Nephron progenitor cell (in vitro differentiated cells): ENCODE measurements at places on chromosomes 2 and 18.

GRCh38 chr2:2332381-2332780, 1.3 kb upstream of the MYT1L start:
- DNase-seq, result no peak

GRCh38 chr2:194363295-194363694, 1293.7 kb upstream of the SLC39A10 start:
- DNase-seq, result no peak

GRCh38 chr2:16151281-16151570, 210.9 kb downstream of the MYCN start:
- DNase-seq, result no peak

DNA sequence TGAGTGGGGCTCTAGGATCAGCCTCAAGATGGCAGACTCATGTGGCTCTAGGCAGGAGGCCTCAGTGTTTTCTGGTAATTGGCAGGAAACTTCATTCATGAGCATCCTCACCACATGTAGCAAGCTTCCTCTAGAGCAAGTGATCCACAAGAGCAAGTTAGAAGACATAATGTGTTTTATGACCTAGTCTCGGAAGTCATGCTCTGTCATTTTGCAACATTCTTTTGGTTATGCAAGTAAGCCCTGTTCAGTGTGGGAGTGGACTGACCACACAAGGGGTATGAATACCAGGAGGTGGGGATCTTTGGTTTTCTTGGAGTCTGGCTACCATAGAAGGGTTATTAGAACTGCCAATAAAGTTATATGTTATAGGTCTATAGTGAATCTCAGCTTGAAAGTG, 66.8 kb upstream of the STK39 start:
- DNase-seq, result no peak

DNA sequence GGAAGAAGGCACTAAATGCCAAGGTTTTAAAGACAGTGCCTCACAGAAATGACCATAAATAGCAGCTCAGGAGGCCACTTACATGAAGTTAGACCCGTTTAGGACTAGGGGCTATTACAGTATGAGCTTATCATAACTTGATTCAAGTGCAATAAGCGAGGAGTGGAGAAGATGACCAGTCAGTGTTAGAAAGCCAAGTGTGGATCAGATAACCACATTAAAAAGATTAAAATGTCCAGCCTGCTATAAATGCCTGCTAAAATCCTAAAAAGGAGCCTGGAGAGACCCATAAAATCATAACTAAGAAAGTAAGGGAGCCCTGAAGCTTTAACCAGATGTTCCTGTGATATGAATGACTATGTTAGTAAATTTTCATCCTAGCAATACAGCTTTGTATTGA, 117.5 kb upstream of the ZNF521 start:
- DNase-seq, result no peak

DNA sequence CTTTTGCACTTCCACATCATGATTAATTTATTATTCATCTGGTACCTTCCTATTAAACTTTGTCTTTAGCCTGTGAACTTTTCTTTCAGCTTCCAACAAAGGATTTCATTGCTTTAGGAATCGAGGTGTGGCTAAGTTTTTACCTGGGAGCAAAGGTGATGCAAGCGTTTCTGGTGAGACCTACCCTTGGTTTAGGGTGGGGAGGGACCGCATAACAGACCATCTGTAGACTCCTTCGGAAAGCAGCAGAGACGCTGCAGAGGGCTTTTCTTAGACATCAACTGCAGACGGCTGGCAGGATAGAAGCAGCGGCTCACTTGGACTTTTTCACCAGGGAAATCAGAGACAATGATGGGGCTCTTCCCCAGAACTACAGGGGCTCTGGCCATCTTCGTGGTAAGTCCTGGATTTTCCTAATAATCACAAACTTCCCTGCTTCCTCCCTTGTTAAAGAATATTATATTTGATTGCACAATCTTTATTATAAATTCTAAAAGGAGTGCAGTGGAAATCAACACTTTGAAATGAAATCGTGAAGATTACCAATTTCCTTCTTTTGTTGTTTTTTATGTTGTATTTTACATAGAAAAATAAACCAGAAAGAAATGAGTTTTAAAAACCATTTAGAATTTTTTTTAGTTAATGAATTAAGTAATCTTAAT, at the start of gene DSG3:
DSG3 (plus strand) TSS at position 212 of the 662 bp plus-strand sequence; CDS start at position 349, 137 bp downstream.
- no peak for DNase-seq

GRCh38 chr2:78070693-78071092, 548.5 kb upstream of the LRRTM4 start:
- DNase-seq, result no peak

GRCh38 chr2:14720319-14720718, 87.8 kb downstream of the LRATD1 start:
- no peak for DNase-seq

DNA sequence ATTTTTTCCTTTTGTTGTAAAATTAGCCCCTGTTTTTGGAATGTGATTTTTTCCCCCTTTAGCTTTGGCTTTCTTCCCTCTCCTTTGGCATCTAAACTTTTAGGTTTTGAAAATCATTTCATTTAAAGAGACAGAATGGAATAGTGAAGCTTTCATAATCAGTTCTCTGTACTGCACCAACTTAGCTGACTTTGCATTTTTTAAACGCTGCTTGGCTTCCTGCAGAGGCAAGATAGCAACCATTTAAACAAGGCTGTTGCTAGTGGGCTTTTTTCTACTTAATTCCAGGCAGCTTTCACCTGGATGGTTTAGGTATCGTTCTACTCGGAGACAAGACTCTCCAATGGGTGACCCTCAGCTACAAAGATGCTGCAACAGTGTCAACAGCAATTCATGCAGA, 267.9 kb upstream of the PKDCC start:
- no peak for DNase-seq

DNA sequence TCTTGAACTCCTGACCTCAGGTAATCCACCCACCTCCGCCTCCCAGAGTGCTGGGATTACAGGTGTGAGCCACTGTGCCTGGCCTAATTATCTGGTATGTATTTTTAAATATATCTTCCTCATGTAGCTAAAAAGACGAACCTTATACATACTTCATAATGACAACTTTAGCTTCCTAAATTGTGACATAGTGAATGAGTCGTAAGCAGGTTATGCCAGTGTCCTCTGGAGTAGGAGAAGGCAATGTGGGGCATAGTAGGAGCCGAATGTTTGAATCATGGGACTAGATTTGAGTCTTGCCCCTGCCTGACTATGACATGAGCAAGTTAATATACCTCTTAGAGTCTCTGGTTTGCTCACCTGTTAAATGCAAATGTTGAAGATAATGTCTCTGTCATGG, 95.8 kb upstream of the FOSL2 start:
- DNase-seq, result no peak

- no peak for DNase-seq
Observed at GRCh38 chr2:191748528-191749180, 70.7 kb downstream of the NABP1 start.

- DNase-seq, result no peak
Observed at GRCh38 chr2:25201265-25201664, 32.9 kb upstream of the POMC start.

GRCh38 chr2:10413991-10414451, 34.1 kb downstream of the ODC1 start:
- no peak for DNase-seq

DNA sequence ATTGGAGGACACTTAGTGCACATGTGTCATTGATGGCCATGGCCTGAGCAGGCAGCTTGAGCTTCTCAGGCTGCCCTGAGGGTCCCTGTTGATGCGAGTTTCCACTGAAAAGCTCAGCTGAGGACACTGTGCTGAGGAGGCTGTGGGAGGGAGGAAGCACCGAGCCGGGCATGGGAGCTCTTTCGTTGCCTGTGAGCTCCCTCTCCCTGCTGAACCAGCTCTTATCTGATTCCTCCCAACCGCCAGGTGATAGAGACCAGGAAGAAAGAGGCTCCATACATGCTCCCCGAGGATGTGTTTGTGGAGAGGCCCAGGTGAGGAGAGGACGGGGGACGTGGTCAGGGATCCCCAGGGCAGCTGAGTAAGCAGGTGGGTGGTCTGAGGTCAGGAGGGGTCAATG, 27.3 kb downstream of the POMC start:
- no peak for DNase-seq

DNA sequence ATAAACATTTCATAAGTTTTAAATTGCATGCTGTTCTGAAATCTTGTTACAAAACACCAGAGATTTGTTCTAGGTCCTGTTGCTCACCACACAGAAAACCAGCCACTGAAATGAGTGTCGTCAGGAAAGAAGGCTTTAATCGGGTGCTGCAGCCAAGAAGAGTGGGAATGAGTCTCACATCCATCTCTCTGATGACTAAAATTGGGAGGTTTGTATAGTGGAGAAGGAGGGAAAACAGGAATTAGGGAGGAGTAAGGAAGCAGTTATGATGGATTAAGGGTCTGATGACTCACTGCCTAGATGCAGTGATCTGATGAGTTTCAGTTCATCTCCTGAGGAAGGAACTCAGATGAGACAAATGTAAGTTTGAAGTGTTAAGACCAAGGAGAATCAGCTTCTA, 42.1 kb upstream of the GPR39 start:
- DNase-seq, result no peak

- no peak for DNase-seq
Observed at GRCh38 chr2:99834426-99834825, 308.0 kb downstream of the AFF3 start.

DNA sequence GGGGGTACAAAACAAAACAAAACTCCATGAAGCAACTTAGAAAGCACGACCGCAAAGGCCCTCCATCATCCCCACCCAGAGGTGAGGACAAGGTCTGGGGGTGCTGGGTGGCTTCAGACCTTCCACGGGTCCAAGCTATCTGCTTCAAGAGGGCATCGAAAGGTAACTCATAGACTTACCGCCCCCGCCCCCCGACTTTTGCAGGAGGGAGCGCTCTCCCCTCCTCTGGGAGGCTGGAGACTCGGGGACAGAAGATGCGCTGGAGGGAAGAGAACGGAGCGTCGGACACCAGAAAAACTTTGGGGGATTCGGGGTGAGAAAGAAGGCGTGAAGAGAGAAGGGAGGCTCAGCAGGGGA, 300 bp upstream of the STON1 start:
- peak; percentile 33 for DNase-seq

DNA sequence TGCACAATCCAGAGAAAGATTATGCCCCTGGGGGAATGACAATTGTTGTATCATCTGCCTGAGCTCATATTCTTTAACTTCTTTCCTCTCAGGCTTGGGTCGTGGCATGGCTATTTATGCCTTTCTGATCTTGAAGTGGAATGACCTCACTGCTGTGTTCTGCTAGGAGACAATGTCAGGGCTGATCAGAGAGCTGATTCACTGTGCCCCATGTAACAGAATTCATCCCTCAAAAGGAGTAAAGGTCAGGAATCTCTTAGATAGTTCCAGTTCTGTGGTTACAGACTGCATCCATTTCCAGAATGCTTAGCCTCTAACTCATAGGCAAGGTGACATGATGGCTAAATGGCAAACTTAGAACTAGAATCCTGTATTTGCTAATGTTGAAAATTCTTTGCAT, 511.7 kb upstream of the CNTNAP5 start:
- no peak for DNase-seq

- DNase-seq, result no peak
Observed at GRCh38 chr18:9735238-9735637, 27.1 kb downstream of the RAB31 start.

DNA sequence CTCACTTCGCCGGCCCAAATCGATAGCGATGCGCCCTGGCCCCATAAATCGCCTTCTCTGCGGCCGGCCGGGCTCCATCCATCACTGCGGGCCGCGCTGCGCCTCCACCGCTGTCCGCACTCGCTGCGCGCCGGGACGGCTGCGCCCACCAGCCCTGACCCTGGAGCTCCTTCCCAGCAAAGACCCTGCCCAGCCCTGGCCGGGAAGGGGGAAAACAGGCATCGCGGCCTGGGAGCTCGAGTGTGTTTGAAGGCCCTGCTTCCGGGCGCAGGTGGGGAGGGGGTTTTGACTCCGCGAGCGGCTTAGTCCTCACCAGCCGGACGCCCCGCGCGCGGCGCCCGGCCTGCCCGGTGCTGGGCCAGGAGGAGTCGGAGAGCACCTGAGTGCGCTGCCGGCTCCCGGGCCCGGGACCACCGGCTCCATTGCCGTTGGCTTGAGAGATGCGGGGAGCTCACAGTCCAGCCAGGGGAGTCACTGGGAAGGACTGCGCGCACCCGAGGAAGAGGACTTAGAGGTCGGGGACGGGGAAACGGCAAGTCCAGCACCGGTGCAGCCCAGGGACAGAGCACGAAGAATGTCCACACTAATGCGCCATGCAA, 1.1 kb downstream of the PAX8 start:
- peak; percentile 48 for DNase-seq

DNA sequence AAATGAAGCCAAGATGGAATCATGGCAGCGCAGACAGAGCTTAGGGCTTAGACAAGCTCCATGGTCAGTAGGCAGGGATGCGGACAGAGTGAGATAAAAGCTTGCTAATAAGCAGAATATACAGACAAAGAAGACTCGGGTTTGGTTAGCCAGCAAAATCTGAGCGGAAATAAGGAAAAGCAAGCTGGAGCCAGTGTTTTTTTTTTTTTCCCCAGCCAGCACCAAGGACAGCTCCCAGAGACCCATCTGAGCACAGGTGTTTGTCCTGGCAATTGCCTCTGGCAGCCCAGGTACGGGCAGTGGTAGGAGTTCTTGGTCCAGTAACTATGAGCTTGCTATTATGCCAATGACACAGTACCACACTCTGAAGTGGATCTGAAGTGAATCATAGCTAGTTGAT, 187.6 kb downstream of the ADCYAP1 start:
- peak; percentile 30 for DNase-seq

DNA sequence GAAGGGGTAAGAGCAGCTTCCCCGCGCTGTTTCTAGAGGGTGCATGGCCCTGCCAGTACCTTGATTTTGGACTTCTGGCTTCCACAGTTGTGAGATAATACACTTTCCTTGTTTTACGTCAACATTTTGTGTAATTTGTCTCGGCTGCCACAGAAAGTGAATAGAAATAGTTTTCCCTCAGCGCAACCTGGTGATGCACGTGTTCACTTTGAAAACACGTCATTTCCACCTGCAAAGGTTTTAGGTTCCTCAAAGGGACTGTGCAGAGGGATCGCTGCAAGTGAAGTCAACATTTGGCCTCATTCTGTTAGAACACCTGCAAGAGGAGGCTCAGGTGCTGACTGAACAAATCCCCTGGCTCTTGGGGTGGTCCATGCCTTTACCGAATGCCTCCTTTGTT, 71.7 kb downstream of the LONRF2 start:
- DNase-seq, result no peak

- DNase-seq, result no peak
Observed at GRCh38 chr18:9827211-9827792, 58.5 kb upstream of the TXNDC2 start.

DNA sequence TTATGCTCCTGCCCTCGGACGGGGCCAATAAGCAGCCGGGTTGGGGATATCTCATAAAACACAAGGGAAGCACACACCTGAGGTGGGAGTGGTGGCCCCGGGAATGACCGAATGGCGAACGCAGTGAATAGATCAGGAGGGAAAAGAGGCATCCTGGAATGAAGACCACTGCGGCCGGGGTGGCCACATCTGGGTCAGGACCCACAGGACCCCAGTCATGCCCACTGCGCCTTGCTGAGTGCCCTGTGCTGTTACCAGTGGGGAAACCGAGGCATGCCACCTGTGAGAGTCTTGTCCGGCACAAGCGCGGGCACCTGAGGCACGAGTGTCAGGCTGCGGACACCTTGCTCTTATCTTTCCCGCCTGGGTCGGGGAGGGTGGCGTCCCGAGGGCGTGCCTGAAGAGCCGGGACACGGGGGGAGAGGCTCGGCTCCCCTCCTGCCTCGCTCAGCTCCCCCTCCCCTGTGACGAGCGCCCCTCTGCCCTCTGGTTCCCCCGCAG, 1.6 kb downstream of the PDCD1 start:
- DNase-seq, result peak; percentile 0

- DNase-seq, result no peak
Observed at GRCh38 chr18:52242711-52243110, 97.3 kb upstream of the DCC start.
